HCT116 (cell line): ENCODE measurements at places on chromosomes 12 and 14.

GRCh38 chr12:51926718-51927117 lies 19.4 kb downstream of the ACVRL1 start:
- no peaks in the 10 kb centered on the region for H3K27me3 ChIP-seq
- H3K4me3 ChIP-seq, result no peak overlapping the region
- H3K36me3 ChIP-seq, result no peaks in the 10 kb centered on the region
- H3K27ac ChIP-seq, result no peak overlapping the region
- peaks cover 12% of the 10 kb centered on the region; the same call in 1 of the 2 replicates for H3K4me1 ChIP-seq
- peak; percentile 48 for DNase-seq

- H3K27ac ChIP-seq, result peak overlapping the region; percentile 98
- H3K36me3 ChIP-seq, result no peaks in the 10 kb centered on the region
- H3K4me3 ChIP-seq, result no peak overlapping the region
- no peak for DNase-seq
- H3K27me3 ChIP-seq, result no peaks in the 10 kb centered on the region
Measured at GRCh38 chr12:88922816-88923215, 342.5 kb upstream of the KITLG start.

GRCh38 chr12:75748136-75748535 lies 236.7 kb upstream of the KRR1 start:
- H3K36me3 ChIP-seq, result no peaks in the 10 kb centered on the region
- DNase-seq, result no peak
- peaks cover 65% of the 10 kb centered on the region for H3K4me1 ChIP-seq
- peak overlapping the region; percentile 90 for H3K27ac ChIP-seq

DNA sequence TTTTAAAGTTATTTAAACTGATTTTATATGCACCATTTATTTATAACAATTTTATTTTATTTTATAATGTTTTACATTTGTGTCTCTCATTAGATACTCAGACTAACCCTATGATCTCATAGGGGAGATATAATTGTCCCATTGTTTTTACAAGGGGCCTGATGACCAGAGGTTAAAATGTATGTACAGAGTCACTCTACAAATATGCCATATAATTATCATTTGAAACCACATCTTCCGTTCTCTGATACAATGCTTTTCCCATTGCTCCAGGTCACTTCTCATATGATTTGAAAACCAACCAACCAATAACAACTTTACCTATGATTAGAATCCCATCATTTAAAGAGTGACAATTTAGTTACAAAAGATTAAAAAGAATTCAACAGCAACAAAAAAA lies 137.8 kb downstream of the GPHN start:
- H3K36me3 ChIP-seq, result no peaks in the 10 kb centered on the region
- no peak overlapping the region for H3K4me3 ChIP-seq
- H3K27ac ChIP-seq, result no peak overlapping the region
- DNase-seq, result no peak
- H3K4me1 ChIP-seq, result no peaks in the 10 kb centered on the region
- H3K27me3 ChIP-seq, result no peaks in the 10 kb centered on the region

DNA sequence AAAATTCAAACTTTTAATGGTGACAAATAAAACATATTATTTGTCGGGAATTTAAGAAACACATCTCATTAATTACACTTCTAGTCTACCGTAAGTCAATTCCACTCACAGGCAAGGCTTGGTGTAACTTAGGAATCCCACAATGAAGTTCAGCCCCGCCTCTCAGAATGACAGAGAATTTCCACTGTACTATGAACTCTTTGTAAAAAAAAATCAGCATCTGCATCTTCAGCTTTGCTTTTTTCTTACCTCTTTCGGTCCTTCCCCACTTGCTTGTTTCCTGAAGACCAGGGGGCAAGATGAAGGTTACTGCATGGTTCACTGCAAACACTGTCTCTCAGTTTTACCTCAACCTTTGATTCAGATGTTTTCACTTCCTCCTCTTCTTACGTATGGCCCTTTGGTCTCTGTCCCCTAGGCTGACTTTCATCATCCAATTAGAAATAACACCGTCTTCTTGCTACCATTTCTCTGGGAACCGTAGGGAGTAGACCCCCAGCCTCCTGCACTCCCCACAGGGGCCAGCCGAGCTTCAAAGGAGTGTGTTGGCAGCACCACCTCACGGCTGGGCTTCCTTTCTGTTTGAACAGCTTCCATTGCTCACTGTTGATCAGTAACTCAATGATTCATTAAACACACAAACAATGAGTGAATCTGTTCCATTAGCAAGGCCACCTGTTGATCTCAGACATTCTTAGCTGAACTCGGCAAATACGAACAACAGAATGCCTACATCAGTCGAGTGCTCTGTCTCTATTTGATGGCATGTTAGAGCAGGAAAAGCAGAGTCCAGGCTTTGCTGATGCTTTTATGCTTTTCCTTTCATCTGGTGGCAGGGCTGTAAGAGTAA lies 343.0 kb downstream of the BMP4 start:
- no peaks in the 10 kb centered on the region for H3K36me3 ChIP-seq
- H3K27ac ChIP-seq, result peak overlapping the region; percentile 90
- DNase-seq, result peak; percentile 86
- H3K4me1 ChIP-seq, result peaks cover 45% of the 10 kb centered on the region

DNA sequence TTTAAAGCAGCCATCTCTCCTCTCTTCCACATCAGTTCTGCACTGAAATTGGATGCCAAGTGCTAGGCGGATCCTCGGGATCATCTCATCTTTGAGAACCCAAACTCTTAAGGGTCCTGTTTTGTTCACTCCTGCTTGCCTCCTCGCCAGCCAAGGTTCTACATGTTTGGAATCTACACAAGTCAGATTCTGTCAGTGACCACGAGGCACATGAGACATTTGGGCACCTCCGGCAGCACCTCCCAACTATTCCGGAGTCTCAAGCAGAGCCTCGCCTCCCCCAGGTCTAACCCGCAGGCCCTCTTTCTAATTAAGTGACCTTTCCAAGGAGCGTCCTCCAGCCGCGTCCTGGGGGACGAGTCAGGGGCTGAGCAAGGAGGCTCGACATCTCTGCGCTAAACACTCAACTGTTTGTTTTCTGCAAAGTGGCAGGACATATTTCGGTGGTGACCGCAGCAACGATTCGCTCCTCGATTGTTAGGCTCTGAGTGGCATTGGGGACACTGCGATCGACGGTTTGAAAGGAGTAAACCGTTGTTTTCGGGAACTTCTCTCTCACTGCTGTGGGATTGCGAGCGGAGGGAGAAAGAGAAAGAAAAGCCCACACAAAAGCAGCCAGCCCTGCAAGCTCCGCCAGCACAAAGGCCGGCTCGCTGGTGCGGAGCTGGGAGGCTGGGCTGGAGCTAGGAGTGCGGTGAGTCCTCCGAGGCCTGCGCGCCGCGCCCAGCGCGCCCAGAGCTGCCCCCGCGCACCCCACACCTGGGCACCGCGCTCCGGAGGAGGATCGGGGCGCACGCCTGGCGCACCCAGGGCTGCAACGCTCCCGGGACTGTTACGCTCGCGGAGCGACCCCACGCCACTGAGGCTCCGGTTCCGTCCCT lies 640 bp downstream of the ARMH4 start:
- H3K27me3 ChIP-seq, result peaks cover 42% of the 10 kb centered on the region
- peak overlapping the region; percentile 69 for H3K4me3 ChIP-seq
- no peaks in the 10 kb centered on the region for H3K36me3 ChIP-seq
- peaks cover 6% of the 10 kb centered on the region; the same call in 1 of the 2 replicates for H3K4me1 ChIP-seq

- H3K27me3 ChIP-seq, result no peaks in the 10 kb centered on the region
- H3K4me3 ChIP-seq, result no peak overlapping the region
- no peaks in the 10 kb centered on the region for H3K36me3 ChIP-seq
- H3K27ac ChIP-seq, result no peak overlapping the region
Measured at GRCh38 chr12:70451528-70451927, 85.4 kb downstream of the KCNMB4 start.

DNA sequence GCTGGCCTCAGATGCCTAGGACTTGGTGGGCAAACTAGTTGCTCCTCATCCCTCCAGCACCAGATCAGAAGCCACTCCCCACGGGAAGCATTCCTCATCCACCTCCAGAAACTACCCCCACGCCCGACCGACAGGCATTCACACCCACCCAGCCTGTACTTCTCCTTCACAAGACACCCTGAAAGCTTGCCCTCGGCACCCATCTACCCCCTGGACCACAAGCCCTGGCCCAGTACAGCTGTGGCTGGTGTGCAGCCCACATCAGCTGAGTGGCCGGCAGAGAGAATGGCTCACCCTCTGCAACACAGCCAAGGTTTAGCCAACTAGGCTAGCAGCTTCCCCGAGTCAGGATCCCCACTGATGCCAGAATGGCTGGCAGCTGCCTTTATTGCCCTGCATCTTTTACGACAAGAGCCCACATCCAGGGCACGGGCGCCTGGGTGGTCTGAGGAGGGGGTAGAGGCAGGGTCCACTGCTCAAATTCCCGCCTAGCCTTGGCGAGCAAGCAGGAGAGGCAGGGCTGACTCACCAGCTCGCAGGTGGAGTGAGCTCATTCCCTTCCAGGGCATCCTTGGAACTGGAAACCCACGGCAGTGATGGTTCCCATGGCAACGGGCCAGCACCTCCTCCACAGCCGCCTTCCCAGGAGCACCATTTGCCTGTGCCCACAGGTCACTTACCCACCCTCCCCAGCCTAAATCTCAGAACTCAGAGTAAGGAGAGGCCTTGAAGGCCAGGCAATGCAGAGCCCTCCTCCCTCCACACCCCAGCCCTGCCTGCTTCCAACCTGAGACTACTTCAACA lies 17.1 kb downstream of the ACTN1 start:
- H3K36me3 ChIP-seq, result no peaks in the 10 kb centered on the region
- H3K27me3 ChIP-seq, result no peaks in the 10 kb centered on the region
- no peak for DNase-seq
- H3K4me1 ChIP-seq, result peaks cover 34% of the 10 kb centered on the region
- H3K27ac ChIP-seq, result no peak overlapping the region

DNA sequence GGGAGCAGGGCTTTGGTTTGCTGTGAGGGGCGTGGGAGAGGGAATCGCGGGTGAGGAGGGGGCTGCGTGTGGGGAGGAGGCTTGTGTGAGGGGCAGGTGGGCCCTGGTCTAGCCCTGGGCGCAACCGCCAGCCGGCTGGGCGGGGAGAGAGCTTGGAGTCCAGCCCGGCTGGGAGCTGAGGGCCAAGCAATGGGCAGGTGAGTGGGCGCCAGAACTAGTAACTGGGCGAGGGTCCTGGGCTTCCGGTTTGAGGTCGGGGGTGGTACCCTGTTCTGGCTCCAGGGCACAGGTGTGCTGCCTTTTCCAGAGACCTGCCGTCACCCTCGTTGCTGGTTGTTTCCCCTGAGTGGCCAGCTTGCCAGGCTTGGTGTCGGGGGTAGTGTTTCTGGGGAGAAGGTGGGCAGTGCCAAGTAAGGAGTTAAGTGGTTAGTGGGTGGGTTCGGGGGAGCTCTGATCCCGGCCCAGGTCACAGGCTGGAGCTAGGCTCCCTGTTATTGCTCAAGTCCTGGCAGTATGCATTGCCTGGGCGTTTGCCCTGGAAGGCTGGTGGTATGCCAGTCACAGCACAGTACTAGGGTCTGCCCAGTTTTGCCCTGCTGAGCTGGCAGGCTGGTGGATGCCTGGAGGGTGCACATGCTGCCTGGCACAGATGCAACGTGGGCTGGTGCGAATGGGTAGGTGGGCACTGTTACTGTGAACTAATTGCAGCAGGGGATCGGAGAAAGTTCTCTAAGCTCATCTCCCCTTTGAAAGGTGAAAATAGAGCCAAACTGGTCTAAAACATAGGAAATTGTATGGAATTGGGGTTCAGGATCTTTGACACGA lies 683 bp downstream of the CIPC start:
- peak overlapping the region; percentile 97 for H3K4me3 ChIP-seq
- H3K27ac ChIP-seq, result peak overlapping the region; percentile 78
- DNase-seq, result no peak
- no peaks in the 10 kb centered on the region for H3K36me3 ChIP-seq
- H3K4me1 ChIP-seq, result peaks cover 24% of the 10 kb centered on the region

- no peak overlapping the region for H3K4me3 ChIP-seq
- H3K4me1 ChIP-seq, result peaks cover 8% of the 10 kb centered on the region
- no peak for DNase-seq
- H3K36me3 ChIP-seq, result peaks cover 18% of the 10 kb centered on the region; the same call in 1 of the 2 replicates
- H3K27me3 ChIP-seq, result no peaks in the 10 kb centered on the region
Measured at GRCh38 chr14:90408713-90409112, 11.9 kb downstream of the CALM1 start.

- no peak for DNase-seq
- no peak overlapping the region for H3K4me3 ChIP-seq
- H3K27ac ChIP-seq, result peak overlapping the region; percentile 15; the same call in 1 of the 2 replicates
- peaks cover 79% of the 10 kb centered on the region for H3K4me1 ChIP-seq
Measured at GRCh38 chr12:65454115-65454787, 175.8 kb downstream of the MSRB3 start.

DNA sequence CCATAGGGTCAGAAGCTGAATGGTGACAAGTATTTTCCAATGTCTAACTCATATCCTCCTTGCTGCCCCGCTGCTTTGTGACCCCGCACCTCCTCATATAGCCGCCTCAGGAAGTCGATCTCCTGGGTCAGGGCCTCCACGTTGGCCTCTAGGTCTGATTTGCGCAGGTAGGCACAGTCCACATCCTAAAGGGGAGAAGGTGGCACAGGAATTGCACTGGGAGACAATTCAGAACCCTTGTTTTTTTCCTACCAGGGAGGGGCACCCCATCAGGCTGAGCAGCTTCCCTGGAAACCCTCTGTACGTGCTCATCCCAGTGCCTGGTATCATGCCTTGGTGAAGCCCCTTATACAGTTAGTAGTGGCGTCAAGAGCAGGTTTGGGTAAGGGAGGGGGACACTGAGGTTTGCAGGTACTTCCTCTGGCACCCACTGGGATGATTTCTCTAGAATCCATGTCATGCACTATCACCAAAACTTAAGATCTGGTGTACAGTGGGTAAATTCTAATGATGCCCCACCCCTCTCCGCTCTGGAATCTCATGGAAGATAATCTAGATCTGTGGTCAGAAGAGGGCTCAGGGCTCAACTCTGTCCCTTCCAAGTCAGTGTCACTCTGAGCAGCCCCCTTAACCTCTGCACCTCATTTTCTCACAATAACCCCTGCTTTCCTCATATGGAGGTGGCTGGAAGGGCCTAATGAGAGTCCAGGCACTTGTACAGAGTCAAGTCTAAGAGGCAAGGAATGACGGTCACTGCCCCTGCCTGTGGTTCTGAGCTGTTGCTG lies 20.1 kb upstream of the KRT86 start:
- H3K27ac ChIP-seq, result no peak overlapping the region
- no peaks in the 10 kb centered on the region for H3K27me3 ChIP-seq
- no peak for DNase-seq
- no peak overlapping the region for H3K4me3 ChIP-seq
- no peaks in the 10 kb centered on the region for H3K36me3 ChIP-seq

- no peak overlapping the region for H3K4me3 ChIP-seq
- DNase-seq, result no peak
- H3K27ac ChIP-seq, result no peak overlapping the region
- H3K36me3 ChIP-seq, result no peaks in the 10 kb centered on the region
Measured at GRCh38 chr12:74119811-74120362, 417.7 kb upstream of the ATXN7L3B start.

DNA sequence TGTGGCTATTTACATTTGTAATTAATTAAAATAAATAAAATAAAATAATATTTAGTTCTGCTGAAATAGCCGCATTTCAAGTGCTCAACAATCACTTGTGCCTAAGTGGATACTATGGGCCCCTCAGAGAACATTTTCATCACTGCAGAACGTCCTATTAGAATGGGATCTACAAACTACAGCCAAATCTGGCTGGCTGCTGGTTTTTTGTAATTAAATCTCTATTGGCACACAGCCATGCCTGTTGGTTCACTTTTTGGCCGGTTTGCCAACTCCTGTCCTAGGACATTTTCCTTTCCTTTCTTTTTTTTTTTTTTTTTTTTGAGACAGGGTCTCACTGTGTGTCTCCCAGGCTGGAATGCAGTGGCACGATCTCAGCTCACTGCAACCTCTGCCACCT lies 9.8 kb downstream of the CCDC63 start:
- no peaks in the 10 kb centered on the region for H3K36me3 ChIP-seq
